ENCODE measurements at places on chromosomes 13 and 19.

DNA sequence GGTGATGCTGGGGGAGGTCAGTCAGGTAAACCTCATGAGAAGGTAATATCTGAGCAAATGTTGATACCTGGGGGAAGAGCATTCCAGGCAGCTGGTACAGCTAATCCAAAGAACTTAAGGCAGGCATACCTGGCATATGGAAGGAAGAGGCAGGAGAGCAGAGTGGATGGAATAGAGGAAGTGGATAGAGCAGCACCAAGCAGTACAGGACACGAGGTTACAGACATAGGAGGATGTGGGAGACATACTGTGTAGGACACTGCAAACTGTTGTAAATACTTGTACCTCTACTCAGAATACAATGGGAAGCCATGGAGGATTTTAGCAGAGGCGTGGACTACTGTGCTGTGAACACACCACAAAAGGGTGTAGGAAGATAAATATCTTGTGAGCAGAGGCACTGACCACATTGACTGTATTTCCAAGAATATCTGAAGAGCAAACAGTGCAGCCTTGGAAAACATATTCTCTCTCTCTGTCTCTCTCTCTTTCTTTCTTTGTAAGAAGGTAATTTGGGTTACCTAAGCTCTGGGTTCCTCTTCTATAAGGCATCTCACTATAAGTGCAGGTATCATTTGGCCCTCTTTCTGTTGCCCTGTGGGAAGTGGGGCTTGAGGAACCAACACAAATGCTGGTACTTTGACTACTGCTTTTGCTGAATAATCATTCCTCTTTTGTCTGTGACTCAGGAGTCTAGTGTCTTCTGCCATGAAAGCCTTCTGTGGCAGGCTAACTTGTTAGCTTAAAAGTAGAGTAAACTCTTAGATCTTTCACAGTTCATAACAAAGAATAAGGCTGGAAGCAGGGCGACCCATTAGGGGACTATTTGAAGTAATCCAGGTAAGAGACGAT is 238.0 kb downstream of the VWA8 start:
- DNase-seq: no peak

GRCh38 chr19:3551792-3552095 is 5.6 kb downstream of the MFSD12 start:
- no peak for DNase-seq

DNA sequence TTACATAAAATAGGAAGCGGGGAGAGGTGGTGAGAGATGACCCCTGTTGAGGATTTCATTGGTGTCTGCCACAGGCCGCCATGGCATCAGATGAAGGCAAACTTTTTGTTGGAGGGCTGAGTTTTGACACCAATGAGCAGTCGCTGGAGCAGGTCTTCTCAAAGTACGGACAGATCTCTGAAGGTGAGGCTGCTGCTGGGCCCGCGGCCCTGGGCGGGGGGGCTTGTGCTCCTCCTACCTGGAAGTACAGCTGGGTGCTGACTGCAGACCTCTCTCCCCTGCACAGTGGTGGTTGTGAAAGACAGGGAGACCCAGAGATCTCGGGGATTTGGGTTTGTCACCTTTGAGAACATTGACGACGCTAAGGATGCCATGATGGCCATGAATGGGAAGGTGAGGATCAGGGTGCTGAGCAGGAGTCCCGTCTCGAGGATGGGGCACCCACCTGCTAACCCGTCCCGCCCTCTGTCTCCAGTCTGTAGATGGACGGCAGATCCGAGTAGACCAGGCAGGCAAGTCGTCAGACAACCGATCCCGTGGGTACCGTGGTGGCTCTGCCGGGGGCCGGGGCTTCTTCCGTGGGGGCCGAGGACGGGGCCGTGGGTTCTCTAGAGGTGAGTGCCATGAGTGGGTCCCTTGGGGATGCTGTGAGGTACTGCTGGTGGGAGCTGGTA is 1.9 kb downstream of the CIRBP start:
- DNase-seq: no peak

GRCh38 chr19:31718898-31719297 is 369.7 kb upstream of the TSHZ3 start:
- DNase-seq: no peak

DNA sequence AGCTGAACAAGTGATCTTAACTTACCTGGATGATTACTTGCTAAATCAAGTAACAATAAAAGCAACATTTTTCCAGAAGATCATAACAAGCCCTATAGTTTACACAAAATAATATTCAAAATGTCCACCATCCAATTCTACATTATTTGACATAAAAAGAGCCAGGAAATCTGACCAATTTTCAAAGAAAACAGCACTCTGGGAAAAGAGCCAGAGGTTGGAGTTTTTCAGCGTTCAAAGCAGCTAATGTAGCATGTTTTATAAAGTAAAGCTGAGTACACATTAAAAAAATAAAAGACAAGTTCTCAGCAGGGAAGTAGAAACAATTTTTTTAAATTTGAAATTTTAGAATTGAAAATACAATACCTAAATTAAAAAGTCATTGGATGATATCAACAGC is 62.6 kb downstream of the UFM1 start:
- no peak for DNase-seq

DNA sequence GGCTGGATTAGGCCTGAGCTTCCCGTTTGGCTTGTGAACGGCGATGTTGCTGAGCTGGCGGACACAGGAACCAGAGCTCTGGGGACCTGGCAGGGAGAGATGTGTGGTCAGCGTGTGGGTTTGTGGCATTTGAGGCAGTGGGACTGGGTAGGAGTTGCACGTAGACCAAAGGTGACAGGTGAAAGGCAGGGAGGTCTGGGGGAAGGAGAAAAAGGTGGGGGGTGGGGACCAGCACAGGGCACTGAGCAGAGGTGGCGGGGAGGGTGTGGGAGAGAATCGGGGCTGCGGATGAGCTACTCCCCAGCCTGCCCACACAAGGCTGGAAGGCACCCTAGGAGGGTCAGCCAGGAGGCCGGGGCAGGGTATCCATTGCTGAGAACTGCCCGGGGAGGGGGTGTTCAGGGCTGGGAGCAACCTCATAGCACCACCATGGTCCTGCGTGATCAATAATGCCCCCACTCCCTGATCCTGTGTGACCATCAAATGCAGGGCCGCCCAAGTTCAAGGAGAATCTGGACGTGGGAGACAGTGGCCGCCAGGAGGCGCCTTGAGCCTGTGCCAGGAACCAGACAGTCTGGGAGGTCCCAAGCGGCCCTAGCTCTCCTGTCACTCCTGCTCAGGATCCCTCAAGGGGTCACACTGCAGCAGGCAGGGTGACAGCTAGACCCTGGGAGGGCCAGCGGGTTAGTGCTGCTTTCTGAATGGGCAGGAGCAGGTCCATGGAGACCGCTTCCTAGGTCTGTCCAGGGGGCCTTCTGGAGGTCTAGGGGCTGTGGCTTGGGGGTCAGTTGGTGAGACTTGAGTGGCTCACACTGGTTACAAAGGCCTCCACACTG is 12.8 kb upstream of the SELENOW start:
- peak; percentile 56 for DNase-seq

Measured in stimulated activated CD4-positive, alpha-beta T cell treated with anti-CD3 and anti-CD28 coated beads, Interleukin-2, amount 100 ng/mL, for 24 hours (primary cell).